Panc1 (cell line): ENCODE measurements at places on chromosomes 13 and 19.

DNA sequence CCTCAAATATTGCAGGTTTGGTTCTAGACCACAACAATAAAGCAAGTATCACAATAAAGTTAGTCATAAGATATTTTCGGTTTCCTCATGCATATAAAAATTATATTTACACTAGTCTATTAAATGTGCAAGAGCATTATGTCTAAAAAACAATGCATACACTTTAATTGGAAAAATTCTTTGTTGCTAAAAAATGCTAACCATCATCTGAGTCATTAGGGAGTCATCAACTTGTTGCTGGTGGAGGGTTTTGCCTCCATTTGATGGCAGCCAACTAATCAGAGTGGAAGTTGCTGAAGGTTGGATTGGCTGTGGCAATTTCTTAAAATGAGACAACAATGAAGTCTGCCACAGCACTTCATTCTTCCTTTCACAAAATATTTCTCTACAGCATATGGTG, 422.3 kb upstream of the GPC6 start:
- DNase-seq, result no peak

DNA sequence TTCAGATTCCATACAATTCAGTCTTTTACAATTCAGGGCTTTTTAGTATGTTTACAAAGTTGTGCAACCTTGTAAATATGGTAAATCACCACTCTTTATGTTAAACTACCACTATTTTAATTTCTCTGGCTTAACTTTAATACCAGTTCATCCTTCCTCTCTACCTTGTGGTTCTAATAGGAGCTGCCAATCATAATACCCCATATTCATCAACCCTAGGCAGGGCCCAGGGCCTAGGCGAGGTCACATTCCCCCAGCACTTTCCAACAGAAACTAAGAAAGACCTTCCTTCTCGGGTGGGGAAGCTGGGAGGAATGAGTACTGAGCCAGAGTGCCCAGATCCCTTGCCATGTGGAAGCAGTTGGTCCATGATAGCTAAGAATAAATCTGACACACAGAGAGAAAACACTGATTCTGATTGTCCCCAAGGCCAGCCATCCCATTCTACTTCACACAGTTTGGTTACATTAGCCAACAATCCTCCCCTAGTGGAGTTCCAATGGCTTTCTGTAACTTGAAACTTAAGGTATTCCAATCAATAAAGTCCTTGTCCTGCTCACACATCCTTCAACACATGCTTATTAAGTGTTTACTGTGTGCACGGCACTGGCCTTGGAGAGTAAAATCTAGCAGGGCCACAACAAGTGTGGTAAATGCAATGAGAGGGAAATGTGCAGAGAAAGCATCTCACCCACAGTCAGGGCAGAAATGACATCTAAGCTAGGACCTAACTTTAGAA, 76.8 kb downstream of the NUFIP1 start:
- no peak for DNase-seq

DNA sequence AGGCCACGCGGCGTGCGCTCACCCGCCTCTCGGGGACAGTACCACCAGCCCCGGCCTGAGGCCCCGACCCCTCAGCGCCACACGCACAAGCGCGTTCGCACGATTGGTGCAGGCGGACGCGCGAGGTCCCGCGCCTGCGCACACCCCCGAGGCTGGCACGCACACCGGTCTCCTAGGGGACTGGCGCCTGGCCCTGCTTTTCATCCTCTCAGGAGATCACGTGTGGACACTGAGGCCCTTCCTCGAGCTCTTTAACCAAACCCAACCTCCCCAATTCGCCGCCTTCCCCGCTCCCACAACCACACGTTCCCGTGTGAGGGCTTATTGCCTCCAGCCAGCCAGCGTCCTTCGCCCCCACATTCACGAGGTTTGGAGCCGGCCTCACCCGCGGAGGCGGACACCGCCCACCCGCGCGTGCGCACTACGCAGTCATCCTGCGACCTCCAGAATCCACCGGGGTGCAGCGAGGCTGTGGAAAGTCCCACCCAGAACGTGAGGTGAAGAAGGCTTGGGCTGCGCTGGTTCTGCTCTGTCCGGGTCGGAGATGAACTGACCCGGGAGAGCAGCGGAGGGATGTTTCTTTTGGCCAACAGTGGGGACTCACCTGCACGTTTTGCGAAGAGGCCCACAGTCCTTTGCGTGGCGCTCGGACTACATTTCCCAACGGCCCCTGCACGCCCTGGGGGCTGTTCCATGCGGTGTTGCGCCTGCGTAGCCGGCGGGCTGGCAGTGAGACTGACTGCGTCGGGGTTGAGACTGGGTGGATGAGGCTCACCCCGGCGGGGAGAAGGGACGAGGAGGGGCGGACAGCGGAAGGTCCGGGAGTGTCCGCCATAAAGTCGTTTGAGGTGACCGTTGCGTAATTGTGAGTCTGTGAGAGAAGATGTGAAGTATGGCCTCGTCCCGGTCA, 539 bp upstream of the ZNF667 start:
- no peak for DNase-seq

DNA sequence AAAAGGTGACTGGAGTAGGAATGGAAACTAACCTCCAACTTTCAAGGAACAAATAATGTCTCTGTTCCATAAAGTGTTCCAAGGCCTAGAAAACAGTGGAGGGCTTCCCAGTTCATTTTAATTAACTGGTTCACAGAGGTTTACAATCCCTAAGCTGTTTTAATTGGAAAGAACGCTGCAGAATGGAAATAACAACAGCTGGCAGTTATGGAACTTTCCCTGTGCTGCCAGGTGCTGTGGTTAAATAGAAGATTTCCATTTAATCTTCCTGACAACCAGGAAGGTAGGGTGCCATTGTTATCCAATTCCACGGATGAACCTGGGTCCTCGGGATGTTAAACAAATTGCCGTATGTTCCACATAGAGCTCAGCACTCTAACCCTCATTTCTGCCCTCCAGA, 22.2 kb upstream of the PEG3 start:
- DNase-seq, result no peak

DNA sequence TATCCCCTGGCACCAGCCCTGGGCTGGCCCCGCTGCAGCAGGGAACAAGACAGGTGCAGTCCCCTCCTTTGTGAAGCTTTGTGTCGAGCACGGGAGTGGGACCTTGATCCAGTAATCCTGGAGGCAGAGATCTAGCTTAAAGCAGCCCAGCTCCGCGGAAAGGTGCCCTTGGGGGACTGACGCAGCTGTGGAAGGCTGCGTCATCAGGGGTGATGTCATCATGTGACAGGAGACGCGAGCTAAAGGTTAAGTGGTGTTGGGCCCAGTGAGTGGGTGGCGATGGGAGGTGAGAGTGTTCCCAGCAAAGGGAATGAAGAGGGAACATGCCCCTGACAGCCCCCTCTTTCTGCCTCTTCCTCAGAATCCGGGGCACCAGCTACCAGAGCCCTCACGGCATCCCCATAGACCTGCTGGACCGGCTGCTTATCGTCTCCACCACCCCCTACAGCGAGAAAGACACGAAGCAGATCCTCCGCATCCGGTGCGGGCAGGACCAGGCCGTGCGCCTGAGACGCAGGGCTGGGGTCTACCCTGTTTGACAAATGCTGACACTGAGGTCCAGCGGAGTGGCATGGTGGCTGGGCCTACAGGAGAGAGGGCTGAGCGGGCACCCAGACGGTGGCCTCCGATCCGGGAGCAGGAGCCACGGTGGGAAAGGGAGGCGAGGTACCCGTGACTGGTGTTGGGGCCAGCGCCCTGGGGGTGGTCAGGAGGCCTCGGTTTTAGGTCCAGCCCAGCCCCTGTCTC, 2.6 kb downstream of the LHB start:
- no peak for DNase-seq

DNA sequence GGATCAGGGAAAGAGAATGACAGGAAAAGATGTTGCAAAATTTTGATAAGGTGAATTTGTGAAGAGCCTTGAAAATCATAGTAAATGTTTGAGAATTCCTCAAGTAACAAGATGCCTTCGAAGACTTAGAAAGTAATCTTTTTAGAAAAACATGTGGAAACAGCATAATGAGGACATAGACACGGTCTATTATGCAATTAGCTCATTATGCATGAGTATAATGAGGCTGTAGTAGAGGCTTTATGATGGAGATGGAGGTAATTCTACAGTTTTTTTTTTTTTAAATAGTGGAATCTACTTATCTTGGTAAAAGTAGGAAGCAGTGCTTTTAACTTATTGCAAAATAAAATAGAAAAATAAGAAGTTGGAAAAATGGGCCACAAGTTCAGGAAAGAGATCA, 1329.1 kb upstream of the SPRY2 start:
- DNase-seq, result no peak

- DNase-seq, result no peak
Measured at GRCh38 chr19:18501832-18502231, 20.0 kb downstream of the ELL start.

DNA sequence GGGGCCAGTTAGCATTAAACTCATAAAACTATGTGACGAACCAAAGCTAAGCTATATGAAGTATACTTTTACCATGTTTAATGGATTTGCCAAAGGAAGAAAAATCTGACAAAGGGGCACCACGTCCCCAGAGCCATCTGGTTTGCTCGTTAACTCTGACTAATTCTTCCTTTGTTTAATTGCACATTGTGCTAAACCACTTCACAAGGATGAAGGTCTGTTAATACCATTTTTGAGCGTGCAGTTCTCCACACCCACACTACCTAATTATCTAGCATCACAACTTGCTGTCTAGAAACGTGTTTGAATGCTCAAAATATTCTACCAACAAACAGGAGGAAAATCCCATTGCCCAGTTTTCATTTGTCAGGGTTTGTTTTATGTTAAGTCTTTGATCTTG, 74.8 kb downstream of the COL4A1 start:
- DNase-seq, result no peak

DNA sequence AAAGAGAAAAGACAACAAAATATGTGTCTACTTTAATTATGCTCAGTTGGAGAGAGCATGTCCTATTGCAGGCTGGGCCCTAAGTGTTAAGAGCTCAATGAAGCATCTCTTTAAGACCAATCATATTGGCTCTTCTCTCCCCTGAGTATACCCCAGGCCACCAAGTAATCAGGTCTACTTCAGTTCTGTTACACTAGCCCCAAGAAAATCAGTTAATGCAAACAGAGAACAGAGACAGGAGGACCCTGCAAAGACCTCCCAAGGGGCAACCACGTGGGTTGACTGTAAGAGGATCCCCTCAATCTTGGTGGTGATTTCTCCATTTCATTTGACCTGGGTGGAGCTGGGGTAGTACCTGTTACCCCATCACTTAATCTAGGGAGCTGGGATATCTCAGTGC, 451.0 kb upstream of the ZNF507 start:
- no peak for DNase-seq

GRCh38 chr19:40464059-40465024, 1.2 kb downstream of the BLVRB start:
- DNase-seq, result peak; percentile 57

- DNase-seq, result no peak
Measured at GRCh38 chr19:13064092-13064489, 38.6 kb downstream of the LYL1 start.

DNA sequence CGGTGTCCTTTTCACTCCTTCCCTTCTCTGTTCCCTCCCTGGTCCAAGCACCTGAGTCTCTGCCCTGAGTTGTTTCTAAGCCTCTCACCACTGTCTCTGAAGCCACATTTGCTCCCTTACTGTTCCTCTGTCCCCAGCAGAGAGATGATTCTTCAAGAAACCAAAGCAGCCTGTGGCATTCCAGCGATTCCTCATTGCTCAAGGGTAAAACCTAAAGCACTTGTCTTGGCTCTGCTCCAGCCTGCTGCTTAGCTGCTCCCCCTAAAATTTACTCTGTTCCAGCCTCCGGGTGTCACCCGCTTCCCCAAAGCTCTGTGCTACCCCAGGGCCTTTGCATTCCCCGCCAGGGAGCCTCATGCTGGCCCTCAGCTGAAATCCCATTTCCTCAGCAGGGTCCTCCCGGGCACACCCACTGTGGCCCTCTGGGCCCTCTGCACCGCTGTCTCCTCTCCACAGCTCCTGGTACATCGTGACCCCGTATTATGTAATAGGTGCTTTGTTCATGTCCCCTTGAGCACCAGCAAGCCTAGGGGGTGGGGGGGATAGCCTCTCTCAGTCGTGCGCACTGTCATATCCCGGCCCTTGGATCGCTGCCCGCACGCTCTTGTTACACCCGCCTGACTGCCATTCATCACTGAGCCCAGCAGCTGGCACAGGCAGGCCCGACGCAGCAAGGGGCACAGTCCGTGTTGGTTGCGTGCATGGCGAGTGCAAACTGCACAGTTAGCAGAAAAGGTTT, 15.8 kb downstream of the TECR start:
- DNase-seq, result no peak

- no peak for DNase-seq
Measured at GRCh38 chr19:48121909-48122371, 11.3 kb upstream of the PLA2G4C start.

DNA sequence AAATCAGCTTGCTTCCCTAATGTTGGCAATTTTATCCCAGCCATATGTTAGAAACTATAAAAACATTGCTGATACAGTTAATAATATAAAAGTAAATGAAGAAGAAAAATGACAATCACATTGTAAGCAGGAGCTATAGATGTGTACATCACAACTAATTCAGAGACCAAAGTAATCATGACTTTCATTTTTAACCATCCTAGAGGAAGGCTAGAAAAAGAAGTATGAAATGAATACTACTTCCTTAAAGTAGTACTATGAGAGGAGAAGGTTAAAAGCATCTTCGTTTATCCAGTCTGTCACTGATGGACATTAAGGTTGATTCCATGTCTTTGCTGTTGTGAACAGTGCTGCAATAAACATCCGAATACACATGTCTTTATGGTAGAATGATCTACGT, 135.5 kb downstream of the IRS2 start:
- DNase-seq, result no peak

- DNase-seq, result no peak
Measured at GRCh38 chr13:66468656-66469055, 761.5 kb downstream of the PCDH9 start.

- DNase-seq, result no peak
Measured at GRCh38 chr19:55341595-55342531, 2.2 kb downstream of the KMT5C start.

DNA sequence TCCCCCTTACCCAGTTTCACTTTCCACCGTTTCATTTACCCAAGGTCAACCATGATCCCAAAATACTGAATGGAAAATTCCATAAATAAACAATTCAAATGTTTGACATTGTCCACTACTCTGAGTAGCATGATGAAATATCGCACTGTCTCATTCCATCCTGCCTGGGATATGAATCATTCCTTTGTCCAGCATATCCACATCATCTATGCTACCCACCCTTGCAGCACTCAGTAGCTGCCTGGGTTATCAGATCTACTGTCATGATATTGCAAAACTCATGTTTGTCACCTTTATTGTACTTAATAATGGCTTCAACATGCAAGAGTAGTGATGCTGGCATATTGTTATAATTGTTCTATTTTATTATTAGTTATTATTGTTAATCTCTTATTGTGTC, 263.9 kb upstream of the NBEA start:
- DNase-seq, result peak; percentile 2
